A549 treated with GW870086 at 1 μM for 4 hours (cell line): ENCODE measurements at places on chromosomes 4 and X. TPM values are rescaled to one million over a fixed set of nuclear protein-coding genes. Genes with fewer than 3 reads are reported as not detected.

FAM47A gene
- total RNA-seq: not detected in 5 replicates

TMEM184C gene
- 20.9 to 23.9 TPM (median 22.8 TPM) in 5 replicates for total RNA-seq

TCEAL7 gene
- total RNA-seq: not detected in 5 replicates

CEP135 gene
- 3.7 to 5.1 TPM (median 4.9 TPM) in 5 replicates for total RNA-seq

COL25A1 gene
- total RNA-seq: not detected in 5 replicates

TASL gene
- total RNA-seq: not detected in 5 replicates

SPIN4 gene
- total RNA-seq: 3.0 to 6.2 TPM (median 5.4 TPM) in 5 replicates

RAB40AL gene
- 0.13 TPM in 1 of 5 replicates, not detected in the others for total RNA-seq

USP11 gene
- total RNA-seq: 48.7 to 57.2 TPM (median 52.6 TPM) in 5 replicates

KCNIP4 gene
- not detected in 5 replicates for total RNA-seq

NSG1 gene
- 7.2 to 10.4 TPM (median 9.6 TPM) in 5 replicates for total RNA-seq

ADAMTS3 gene
- not detected in 5 replicates for total RNA-seq

ARHGAP24 gene
- total RNA-seq: 3.9 to 5.7 TPM (median 4.6 TPM) in 5 replicates

PAQR3 gene
- 7.1 to 11.7 TPM (median 8.3 TPM) in 5 replicates for total RNA-seq

MAGEB1 gene
- total RNA-seq: not detected in 5 replicates

ZNF732 gene
- total RNA-seq: not detected in 5 replicates

MAGEA11 gene
- 0.07 TPM in 1 of 5 replicates, not detected in the others for total RNA-seq
